ENCODE measurements at places on chromosomes 1 and 21.

DNA sequence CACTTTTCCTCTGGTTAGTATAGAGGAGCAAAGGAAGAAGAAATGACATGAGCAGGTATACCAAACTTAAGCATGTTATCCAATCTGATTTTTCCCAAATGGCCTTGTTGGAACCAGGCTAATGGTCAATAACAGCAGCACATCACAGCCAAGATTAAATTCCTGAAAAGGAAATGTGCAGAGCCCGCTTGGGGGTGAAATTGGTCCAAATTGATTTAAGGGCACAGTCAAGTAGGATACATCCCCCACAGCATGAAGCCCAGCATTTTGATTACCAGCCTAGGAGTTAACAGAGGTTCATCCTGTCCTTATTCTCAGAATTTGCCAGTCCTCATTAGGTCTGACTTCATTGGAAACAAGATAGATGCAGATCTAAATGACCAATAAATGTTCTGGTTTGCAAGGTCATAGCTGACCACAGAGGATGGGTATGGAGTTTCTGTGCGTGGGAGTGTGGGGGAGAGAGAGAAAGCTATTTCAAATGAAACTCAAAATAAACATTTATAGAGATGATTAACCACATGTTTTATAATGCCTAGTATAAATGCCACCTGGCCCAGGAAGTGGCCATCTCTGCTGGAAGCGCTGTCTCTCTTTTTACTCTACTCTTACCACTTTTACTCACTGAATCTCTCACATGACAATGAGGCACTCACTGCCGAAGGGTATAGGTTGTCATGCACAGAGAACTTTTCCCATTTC, 38.7 kb downstream of the RGS5 start:
- no peak for DNase-seq

DNA sequence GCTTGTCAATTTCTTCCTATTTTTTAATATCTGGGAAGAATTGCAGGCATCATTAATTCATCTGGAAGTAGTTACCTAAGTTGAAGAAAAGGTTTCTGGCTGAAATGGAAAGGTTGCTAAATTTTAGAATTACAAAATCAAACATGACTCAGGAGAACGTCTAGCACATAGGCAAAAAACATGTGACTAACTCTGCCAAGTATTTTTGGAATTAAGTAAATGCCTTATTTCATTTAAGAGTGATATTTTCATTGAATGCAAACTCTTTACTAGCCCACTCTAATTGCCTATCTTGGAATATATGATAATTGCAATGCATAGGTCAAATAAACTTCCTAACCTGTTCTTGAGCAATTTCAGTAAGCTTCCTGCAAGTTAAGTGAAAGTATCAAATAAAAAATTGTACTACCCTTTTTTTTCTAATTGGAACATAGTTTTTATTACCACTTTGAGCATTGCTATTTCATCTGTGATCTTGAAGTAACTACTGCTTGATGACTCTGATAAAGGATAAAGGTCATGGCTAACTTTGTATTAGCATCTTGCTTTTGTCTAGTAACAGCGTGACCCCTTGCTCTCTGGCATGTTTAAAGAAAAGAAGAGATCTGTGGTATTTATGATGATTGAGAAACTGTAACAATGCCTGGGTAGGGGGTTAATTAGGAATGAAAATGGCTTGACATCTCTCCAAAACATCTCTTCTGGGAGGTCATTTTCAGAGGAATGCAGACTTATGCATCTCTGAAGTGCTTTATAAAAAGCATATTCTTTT, 208.3 kb upstream of the NCAM2 start:
- DNase-seq, result no peak

DNA sequence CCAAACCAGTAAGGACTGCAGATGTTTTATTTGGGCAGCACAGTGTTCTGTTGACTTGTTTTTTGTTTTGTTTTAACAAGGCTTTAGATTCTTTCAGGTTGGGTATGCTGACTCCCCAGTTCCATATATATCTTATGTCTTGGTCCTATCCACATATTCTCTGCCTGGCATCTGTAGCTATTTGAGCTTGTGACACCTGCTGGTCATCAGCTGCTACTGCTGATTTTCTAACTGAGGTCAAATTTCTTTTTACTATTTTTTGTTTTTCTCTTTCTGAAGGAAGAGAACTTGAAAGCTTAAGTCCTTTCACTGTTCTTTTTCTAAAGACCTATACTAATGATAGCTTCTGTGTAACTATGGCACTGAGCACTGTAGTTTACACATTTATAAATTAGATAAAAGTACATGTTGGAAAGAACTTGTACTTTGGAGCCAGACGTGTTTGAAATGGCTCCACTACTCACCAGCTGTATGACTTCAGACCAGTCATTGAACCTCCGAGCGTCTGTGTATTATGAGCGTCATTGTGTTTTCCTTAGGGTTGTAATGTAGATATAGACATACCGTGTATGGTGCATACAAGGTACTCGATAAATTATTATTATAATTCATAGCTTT, 109.4 kb downstream of the NRDC start:
- no peak for DNase-seq

DNA sequence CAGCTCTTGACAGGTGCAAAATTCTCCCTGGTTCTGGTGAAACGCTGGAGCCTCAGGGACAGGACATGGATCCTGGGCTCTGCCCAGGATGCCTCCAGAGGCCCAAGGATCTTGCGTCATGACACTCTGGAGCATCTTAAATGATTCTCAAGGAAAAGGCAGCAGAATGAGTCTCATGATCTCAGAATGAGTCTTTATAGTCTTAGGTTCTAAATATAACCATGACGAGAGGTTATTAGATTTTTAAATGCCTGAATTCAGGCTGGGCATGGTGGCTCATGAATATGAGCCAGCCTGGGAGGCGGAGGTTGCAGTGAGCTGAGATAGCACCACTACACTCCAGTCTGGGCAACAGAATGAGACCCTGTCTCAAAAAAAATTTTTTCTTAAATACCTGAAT, 55.5 kb downstream of the ECE1 start:
- DNase-seq, result no peak

- DNase-seq, result no peak
Observed at GRCh38 chr21:33238565-33239255, 9.0 kb downstream of the IFNAR2 start.

- DNase-seq, result no peak
Observed at GRCh38 chr21:16993416-16994038, 519.3 kb upstream of the CXADR start.

DNA sequence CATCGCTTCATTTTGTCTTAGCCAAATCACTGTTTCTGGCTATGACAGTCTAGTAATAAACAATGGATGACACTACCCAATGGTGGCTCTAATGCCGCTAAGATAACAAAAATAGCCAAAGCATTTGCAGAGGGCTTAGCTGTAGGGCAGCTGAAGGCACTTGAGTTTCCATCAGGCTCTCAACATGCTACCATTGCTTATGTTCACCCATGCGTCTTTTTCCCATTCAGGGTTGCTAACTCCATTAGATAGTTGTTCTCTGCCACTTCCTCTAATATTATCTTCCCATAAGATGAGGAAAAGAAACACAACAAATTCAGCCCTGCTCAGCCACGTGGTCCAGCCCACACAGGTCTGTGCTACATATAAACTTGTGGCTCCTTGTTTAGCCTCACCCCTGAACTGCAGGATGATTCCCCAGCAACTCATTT, 159.6 kb downstream of the TOMM20 start:
- DNase-seq, result no peak

DNA sequence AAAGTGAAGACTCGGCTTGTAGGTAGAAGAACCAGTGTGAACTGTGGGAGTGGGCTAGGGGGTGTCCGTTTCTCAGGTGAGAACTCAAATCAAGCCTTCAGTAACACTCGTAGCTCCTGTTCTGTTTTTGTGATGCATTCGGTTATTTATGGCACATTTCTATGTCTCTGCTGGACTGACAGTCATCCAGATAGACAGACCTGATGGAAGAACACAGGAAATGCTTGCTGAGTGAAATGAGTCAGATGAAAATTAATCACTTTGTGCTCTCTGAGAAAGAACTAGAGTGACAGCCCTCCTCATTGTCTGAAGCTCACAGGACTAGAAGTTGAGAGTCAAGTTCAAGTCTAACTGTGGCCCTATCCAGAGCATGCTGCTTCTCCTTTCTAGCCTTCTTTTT, 360.1 kb upstream of the PLXNA2 start:
- no peak for DNase-seq

DNA sequence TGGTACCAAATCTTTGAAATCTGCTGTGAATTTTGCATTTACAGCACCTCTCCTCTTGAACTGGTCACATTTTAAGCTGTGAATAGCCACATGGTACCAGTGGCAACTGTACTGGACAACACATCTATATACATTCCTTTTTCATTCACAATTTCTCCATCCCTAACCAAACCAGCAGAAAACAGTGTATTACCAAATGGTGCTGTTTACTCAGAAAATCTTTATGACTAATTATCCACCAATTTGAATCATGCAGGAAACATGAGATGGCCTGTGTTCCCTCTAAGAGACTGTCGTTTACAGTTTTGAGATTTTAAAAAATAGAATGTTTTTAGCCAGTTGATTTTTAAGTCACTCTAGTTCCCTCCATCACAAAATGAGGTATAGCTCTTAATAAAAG, 17.6 kb upstream of the CCT8 start:
- DNase-seq, result no peak

DNA sequence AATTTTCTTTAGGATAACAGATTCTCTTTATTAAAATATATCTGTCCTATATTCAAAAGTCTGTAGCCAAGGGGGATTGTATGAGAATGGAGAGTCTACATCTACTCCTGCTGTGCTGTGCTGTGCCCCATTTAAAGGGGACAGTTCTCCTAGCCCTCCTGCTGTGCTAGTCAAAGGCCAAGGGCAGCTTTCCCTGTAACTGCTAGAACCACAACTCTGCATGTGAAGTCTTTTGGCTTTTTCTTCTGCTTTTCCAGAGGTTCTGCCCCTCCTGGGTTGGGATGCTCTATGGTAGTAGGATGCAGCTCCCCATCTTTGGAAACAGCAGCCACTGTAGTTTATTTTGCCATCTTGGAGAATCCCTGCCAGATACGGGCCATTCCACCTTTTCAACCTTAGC, 197.5 kb upstream of the JUN start:
- no peak for DNase-seq

- DNase-seq, result no peak
Observed at GRCh38 chr1:220828950-220829586, 42.4 kb downstream of the MTARC1 start.
